ENCODE measurements at places on chromosomes 12 and 14.

DNA sequence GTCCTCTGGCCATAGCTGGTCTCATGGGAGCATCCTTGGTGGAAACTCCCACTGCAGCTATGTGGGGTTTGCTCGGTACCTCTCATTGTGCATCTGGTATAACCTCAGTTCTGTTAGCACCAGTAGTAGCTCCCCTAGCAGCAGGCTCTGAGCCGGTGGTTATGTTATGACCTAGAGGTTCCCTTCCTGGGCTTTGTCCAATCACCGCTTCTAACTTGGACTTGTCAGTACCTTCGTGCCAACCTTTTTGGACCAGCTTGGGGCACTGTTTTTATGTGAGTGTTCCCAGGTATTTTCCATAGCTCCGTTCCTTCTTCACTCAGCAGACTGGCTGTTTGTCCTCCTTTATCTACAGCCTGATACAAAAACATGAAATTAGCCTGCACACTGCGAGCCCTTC lies 55.7 kb downstream of the ATG14 start:
- no peak for DNase-seq

- DNase-seq = no peak
Measured at GRCh38 chr12:124687917-124688316, 120.5 kb upstream of the NCOR2 start.

DNA sequence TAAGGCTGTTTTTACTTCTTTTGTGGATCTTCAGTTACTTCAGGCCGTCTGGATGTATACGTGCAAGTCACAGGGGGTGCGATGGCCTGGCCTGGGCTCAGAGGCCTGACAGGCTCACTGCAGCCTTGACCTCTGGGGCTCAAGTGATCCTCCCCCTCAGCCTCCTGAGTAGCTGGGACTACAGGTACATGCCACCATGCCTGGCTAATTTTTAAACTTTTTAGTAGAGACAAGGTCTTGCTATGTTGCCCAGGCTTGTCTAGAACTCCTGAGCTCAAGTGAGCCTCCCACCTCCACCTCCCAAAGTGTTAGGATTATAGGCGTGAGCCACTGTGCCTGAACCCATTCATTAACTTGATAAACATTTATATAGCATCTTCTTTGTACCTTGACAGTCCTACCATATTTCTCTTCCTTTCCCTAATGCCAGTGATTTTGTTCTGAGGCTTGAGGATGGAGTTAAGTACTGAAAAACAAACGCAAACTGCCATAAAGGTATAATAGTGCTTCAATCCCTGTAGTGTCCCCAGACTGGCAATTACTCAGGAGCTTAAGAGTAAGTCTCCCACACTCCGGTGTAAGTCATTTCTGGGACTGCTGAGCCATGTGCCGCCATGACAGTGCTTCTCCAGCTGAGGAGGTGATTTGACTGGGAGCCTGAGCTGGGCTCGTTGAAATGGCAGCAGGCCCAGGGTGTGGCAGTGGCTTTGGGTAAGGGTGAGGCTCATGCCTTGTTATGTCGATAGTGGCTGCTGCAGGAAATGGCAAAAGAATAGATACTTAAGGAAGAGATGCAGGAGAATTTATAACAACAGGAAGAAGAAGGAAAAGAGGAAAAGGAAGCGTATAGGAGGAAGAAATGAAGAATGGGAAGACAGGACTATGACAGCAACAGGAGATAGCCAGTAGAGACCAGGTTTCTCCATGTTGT lies 43.7 kb upstream of the HECTD1 start:
- DNase-seq = no peak

- DNase-seq = no peak
Measured at GRCh38 chr12:130401703-130402102, 64.0 kb downstream of the PIWIL1 start.

DNA sequence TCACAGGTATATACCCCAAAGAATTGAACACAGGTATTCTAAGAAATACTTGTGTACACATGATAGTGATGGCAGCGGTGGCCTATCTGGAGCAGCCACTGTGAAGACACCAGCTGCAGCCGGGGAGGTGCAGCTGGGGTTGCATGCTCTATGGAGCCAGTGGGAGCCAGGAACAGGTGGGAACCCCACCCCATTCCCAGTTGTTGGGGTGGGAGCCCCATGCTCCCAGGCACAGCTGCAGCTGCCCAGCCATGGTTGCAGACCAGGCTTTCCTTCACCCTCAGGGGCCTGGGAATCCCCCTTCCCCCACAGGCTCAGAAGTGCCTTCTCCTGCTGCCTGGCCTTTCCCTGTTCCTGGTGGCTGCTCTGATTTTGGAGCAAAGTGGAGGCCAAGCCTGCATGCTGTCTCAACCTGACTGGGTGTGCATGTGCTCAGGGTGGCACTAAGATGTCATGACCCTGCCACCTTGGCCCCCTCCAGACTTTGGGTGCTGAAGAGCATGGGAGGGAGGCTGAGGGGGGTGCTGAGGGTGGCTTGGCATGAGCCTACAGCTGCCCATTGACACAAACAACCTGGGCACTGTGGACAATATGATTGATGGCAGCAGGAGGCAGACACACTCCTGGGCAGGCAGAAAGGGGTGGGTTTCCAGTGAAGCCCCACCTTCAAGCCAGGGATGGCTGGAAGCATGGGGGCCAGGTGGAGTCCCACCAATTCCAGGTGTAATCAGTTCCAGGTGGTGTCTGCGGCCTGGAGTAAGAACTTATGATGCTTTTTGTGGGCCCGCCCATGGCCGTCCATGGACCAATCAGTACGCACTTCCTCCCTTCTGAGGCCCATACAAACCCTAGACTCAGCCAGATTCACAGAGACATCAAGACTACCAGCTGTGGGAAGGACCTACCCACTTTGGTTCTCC lies 234.7 kb downstream of the ADGRD1 start:
- no peak for DNase-seq

DNA sequence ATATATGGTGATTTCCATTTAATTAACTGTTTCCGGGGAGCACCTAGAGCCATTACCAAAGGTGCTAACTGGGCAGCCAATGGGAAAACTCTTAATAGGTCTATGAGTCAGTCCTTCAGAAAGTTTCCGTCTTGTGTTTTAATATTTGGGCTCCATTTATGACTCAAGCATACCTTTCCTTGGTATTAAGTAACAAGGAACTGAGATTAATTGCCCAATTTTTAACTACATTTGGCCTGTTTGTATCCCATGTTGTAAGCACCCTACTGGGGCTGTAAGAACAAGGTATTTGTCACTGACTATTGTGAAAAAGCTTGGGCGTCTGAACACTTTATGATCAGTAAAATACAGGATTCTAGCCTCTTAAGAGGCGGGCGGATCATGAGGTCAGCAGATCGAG lies 62.8 kb upstream of the FOXN3 start:
- no peak for DNase-seq

Data from activated CD4-positive, alpha-beta T cell treated with anti-CD3 and anti-CD28 coated beads, Interleukin-2, amount 50 U/mL, for 16 hours (primary cell).